ENCODE measurements at places on chromosomes 2 and 18. TPM values are rescaled to one million over a fixed set of nuclear protein-coding genes. Genes with fewer than 3 reads are reported as not detected.

GRCh38 chr18:77487951-77488740, 238.5 kb downstream of the GALR1 start:
- no peak for DNase-seq

GRCh38 chr2:233422050-233422639, 67.9 kb downstream of the DGKD start:
- peak; percentile 73 for DNase-seq

- DNase-seq = no peak
These were observed 130.4 kb downstream of the CTIF start for GRCh38 chr18:48669180-48669675.

The EVX2 gene
- total RNA-seq = not detected

DNA sequence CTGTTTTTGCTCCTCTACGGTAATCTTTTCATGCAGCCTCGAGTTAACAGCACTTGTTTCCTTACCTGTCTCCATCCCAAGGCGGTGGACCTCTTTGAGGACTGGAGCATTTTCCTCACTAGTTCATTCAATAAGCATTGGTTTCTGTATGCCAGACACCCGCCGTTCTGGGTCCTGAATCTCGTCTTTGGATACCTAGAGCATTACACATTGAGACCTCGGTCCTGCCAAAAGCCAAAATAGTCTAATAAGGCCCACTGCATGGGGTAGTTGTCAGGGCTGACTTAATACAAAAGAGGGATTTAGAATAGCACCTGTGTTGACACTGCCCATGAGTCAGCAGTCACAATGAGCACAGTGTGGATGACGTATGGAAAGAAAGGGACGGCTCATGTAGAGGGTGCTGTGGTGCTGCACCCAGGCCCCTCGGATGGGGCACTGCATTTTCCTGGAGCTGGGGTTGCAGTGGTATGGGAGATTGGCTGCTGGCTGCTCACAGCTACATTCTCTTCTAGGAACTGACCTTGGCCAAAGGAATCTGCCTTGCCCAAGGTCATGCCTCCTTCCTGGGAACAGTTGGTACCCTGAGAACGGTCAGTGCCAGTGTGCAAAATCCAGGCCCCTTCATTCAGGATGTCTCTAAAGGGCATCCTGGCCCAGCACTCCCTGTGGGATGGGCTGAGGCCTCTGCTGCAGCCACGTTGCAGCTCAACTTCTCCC, 126.9 kb upstream of the NCK2 start:
- DNase-seq = no peak

The CTAGE1 gene
- total RNA-seq = not detected

DNA sequence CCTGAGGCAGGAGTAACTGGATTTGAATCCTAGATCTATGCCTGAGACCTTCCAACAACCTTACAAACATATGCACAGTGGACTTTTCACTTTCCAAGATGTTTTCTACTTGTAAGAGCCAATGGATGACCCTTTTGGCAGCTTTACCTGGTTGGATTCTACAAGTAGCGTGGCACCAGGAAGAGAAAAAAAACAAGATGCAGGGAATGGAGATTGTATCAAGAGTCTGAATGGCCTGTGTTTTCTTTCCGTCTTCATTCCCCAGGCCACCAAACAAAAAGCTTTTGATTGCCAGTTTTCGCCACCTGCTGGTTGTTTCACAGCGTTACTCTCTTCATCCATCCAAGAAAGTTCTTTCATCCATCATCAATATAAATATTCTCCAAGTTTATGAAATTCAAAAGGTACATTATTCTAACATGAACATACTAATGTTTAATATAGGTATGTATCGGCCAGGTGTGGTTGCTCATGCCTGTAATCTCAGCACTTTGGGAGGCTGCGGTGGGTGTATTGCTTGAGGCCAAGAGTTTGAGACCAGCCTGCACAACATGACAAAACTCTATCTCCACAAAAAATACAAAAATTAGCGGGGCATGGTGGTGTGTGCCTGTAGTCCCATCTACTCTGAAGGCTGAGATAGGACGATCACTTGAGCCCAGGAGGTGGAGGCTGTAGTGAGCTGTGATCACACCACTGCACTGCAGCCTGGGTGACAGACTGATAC, 3.5 kb upstream of the BCL2 start:
- peak; percentile 57 for DNase-seq

The HJURP gene
- 93.5 TPM for total RNA-seq

DNA sequence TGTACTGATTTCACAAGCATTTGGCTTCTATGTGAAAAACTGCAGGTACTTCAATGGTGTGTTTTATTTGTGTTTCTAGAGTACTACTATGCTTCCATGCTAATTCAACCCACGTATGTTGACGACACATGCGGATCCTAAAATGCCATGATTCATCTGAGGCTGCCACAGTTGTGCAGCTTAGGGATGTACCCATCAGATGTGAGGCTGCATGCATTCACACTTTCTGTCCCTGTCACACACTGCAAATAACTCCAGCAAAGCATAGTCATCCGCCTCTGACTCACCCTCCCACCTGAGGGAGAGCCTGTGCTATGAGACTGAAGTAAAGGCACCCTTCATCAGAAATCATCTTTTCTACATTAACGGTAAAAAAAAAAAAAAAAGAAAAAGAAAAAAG, 22.1 kb upstream of the SERTAD2 start:
- DNase-seq = peak; percentile 87

The ACSL3 gene
- total RNA-seq = 69.3 TPM

The PSMA8 gene
- total RNA-seq = 1.9 TPM

GRCh38 chr2:235939471-235939870, 228.7 kb downstream of the GBX2 start:
- no peak for DNase-seq

The RRM2 gene
- total RNA-seq = 233 TPM

- no peak for DNase-seq
These were observed 44.7 kb downstream of the TMEM18 start for GRCh38 chr2:632471-632870.

The MAPRE3 gene
- 4.8 TPM for total RNA-seq

GRCh38 chr2:3214806-3215404, 162.7 kb downstream of the EIPR1 start:
- DNase-seq = no peak

GRCh38 chr2:35522450-35522849, 833.1 kb upstream of the CRIM1 start:
- DNase-seq = no peak

DNA sequence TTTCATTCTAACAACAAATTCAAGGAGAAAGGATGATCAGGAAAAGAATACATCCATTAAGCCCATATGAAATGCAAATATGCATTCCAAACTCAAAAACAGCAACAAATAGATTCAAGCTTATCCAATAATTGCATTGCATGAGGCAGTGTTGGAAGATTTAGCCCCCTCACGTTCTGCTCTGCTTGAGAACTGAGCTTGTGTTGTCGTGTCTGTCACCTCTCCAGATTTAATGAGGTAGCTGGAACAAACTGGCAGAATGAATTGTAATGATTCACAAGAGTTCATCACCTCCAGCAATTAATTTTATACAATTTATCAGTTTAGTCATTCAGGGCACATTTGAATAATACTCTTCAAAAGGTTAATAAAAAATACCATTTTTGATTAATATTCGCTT, 54.8 kb downstream of the AP1S3 start:
- DNase-seq = no peak

GRCh38 chr2:175730050-175730449, 272.0 kb downstream of the LNPK start:
- no peak for DNase-seq

DNA sequence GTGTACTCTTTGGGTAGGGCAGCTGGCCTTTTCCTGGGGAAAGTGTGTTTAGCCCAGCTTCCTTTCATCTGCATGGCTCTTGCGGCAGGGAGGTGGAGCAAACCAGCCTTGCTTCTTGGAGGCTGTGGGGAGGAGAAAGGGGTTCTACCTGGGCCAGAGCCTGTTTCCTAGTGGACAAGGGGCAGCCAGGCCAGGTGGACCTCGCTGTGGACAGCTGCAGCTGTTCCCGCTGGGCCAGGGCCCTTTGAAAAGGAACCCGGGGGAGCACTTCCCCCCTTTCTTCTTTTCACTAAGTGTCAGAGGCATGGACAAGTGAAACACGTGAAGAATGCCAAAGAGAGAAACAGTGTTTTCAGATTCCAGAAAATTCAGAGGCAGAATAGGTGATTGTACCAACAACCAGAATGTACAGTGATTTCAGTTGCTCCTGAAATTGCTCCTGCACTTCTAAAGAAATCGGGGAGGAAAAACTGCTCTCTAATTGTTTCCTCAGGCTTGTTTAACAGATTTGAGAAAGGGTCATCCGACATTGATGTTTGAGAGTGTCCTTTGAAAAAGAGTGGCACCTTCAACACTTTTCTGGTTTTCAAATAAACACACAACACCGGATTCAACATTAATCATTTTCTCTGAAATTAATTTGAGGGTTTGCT, 3.9 kb downstream of the GLI2 start:
- no peak for DNase-seq

The NGEF gene
- total RNA-seq = 0.55 TPM

GRCh38 chr18:76752400-76752799, 70.0 kb upstream of the ZNF236 start:
- DNase-seq = no peak

DNA sequence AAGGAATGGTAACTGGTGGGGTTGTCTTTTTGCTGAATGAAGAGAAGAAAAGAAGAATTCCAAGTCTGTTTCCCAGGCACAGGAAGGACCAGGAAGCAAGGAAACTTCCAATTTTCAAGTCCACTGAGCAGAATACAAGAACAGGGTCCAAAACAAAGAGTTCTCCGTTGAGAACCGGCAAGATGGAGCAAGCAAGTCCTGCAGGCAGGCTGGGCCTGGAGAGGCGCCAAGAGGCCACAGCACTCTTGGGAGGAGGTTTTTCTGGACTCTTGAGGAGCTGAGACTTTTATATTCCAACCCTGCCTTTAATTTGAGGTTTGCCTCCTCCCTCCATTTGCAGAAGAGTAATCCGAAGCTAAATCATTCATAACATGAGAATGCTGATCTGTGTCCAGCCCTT, 224.5 kb downstream of the IKZF2 start:
- no peak for DNase-seq

GRCh38 chr2:101410746-101411145, 23.4 kb upstream of the CREG2 start:
- no peak for DNase-seq

The PLGLB1 gene
- 4.4 TPM for total RNA-seq

GRCh38 chr2:193336781-193337180, 1142.0 kb upstream of the TMEFF2 start:
- DNase-seq = no peak

- DNase-seq = no peak
These were observed 44.5 kb downstream of the PHLPP1 start for GRCh38 chr18:62759704-62760402.

GRCh38 chr2:108936076-108936864, 52.8 kb downstream of the EDAR start:
- DNase-seq = no peak

DNA sequence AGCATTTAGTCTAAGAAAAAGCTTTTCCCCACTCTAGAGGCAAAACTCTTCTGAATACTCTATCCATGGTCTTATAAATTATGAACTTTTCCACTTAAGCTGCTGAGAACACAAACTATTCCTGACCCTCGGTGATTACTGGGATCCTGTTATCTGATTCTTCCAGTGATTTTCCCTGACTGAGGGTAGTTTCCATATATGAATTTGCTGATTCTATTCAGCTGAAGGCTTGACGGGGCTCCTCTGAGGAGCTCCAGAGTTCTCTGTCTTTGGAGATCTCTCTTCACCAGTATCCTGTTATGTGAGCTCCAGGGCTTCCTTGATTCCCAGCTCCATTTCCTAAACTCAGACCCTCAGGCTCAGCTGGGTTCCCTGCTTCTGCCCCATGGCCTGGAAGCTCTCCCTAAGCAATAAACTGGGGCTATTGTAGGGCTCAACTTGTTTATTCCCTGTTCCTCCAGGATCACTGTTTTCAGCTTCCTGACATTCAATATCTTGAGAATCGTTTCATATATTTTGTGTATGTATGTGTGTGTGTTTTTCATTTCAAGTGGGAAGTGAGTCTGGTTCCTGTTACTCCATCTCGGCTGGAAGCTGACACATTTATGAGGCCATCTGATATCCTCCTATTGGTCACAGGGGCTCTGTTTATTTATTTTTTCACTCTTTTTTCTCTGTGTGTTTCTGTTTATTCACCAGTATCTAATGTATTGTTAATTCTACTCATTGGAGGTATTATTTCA, 78.2 kb downstream of the ARHGAP28 start:
- no peak for DNase-seq

GRCh38 chr2:179787601-179788000, 73.8 kb downstream of the ZNF385B start:
- DNase-seq = no peak
